ENCODE measurements at places on chromosomes 5 and 9.

GRCh38 chr9:72443855-72444254, 77.6 kb upstream of the TMC1 start:
- DNase-seq: no peak

- no peak for DNase-seq
These were observed 13.3 kb upstream of the BTNL3 start for GRCh38 chr5:180975338-180975737.

GRCh38 chr5:11525020-11525419, 379.2 kb downstream of the CTNND2 start:
- DNase-seq: no peak

DNA sequence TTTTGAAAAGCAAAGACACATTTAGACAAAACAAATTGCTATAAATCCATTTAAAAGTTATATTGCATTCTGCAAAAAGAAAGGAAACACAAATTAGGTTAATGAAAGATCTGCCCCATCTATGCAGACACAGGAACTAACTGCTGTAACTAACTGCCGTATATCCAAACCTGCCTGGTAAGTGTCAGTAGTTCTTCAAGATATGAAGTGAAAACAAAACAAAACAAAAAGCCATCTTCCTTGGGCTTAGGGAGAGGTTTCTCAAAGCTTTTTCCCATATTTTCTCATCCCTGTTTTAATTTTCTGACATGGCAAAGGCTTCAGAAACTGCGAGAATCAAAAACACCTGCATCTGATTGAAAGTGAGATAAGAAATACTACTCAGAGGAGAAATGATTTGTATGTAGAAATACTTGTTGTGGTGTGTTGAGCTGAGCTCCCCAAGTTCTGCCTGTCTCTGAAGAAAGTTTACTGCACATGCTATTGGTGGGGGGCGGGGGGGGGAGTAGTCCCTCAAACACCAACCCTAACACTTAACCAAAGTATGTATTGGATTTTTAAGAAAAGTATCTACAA, 750.5 kb downstream of the PTPRD start:
- no peak for DNase-seq

- no peak for DNase-seq
These were observed 76.6 kb downstream of the CRB2 start for GRCh38 chr9:123432331-123433236.

DNA sequence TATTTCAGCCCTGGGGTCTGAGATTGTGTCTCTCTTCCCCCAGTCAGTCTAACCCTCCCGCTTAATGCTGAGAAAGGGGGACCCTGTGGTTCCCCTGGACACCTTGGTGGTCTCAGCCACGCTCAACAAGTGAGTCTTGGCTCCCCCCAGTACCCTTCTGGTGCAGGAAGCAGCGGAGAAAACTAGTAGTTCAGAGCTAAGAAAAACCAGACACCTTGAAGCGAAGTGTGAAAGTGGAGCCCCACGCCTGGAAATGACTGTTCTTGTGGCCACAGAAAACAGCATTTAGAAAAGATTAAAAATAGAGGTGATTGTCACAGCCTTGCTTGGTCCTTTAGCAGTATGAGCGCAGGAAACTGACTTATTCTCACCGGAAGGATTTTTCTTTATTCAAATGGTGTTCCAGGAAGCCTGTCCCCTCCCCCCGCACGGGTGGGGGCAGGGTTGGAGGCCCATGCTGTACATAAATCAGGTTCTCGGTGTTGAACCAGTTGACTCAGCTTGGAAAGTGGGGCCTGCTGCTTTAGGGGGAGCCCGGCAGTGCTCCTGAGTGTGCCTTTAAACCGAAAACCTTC, 8.1 kb downstream of the ARPC5L start:
- DNase-seq: peak; percentile 85

- no peak for DNase-seq
These were observed 35.4 kb upstream of the CCDC180 start for GRCh38 chr9:97272072-97272471.
